ENCODE measurements at places on chromosomes 2 and 18.

GRCh38 chr2:101367508-101367907, 19.8 kb downstream of the CREG2 start:
- no peak for DNase-seq

- no peak for DNase-seq
These were observed 41.5 kb downstream of the MARCHF7 start for GRCh38 chr2:159753797-159754196.

- no peak for DNase-seq
These were observed 21.8 kb upstream of the RGPD4 start for GRCh38 chr2:107804608-107805498.

GRCh38 chr2:152443771-152444170, 108.8 kb downstream of the FMNL2 start:
- DNase-seq, result no peak

- peak; percentile 69 for DNase-seq
These were observed 104.7 kb downstream of the HNRNPLL start for GRCh38 chr2:38498045-38498481.

GRCh38 chr18:21593540-21594257, 6.8 kb downstream of the ESCO1 start:
- no peak for DNase-seq

- no peak for DNase-seq
These were observed 434.5 kb upstream of the KLHL29 start for GRCh38 chr2:22950431-22950830.
